ENCODE measurements at places on chromosomes 16 and 17.

DNA sequence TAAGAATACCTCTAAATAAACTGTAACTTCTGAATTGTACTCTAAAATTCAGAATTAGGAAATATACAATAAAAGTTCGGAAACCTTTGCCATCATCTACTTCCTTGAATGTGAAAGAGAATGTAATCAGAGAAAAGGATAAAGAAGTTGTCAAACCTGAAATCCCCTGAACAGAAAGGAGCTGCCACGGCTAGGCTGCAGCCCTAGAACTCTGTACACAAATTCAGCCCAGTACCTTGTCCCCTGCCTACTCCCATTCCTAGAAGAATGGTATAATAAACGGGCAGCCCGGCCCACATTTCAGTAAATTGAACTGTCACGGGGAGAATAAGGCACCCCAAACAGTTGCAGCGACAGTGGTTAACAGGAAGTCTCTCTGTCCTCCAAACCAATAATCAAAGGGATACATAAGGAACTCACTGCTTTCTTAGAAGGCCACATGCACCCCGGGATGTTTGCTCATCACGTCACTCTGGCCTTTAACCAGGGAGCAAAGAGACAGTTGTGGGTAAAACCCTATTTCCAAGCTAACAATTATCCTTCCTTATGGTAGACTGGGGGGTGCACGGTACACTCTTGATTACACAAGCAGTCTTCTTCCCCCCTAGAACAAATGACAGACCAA, 24.3 kb upstream of the RFFL start:
- no peak for DNase-seq

DNA sequence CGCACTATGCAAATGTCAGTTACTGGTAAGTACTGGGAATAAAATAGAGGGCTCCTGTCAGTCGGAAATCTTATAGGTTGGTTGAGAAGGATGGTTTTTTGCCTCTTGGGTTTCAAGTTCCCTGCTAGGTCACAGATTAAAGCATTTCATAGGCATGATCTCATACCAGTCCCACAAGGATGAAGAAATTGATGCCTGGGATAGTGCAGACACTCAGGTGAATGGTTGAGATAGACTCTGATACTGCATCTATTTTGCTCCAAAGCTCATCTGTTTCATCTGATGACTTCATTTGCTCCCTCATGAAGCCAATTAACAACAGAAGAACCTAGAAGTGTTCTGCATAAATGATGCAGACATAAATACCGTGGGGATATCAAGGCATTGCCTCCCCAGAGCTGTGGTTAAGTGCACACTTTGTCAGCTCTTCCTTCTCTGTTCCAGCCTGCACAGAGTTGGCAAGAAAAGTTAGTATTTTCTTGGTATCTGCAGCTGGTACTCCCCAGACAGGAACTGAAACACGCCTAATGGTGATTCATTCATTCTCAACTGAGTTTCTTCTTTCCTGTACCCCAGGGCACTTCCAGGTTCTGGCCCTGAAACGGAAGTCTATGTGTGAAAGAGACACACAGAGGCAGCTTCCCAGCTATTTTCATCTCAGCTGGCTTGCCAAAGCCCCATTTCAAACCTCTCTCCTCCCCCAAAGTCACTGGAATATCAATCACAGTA, 418.3 kb upstream of the SALL1 start:
- DNase-seq = no peak

DNA sequence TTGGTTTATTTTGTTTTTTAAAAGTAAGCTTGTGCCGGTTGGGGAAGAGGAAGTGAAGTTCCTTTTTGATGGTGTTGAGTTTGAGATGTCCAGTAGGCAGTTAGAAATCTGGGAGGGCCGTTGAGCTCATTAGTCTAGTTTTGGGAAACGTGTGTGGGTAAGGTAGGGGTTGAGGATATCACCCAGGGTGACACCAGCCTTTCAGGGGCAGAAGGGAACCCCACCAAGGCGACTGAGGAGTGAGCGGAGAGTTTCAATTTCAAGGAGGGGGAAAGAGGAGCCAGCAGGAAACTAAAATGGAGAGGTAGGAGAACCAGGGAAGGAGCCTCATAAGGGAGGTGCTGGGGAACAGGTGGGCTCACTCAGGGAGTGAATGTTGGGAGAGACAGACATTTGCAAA, 22.7 kb downstream of the HAPSTR1 start:
- no peak for DNase-seq

DNA sequence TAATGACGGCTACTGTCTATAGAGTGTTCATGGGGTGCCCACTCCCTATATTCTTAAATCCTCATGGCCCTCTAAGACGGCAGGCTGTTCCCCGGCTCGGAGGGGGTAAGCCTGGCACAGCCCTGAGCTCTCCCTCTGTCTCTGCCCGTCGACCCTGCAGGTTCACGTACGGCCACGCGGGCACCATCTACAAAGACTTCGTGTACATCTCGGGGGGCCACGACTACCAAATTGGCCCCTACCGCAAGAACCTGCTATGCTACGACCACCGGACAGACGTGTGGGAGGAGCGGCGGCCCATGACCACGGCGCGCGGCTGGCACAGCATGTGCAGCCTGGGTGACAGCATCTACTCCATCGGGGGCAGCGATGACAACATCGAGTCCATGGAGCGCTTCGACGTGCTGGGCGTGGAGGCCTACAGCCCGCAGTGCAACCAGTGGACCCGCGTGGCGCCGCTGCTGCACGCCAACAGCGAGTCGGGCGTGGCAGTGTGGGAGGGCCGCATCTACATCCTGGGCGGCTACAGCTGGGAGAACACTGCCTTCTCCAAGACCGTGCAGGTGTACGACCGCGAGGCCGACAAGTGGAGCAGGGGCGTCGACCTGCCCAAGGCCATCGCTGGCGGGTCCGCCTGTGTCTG, 13.2 kb downstream of the KLHL36 start:
- DNase-seq = no peak

DNA sequence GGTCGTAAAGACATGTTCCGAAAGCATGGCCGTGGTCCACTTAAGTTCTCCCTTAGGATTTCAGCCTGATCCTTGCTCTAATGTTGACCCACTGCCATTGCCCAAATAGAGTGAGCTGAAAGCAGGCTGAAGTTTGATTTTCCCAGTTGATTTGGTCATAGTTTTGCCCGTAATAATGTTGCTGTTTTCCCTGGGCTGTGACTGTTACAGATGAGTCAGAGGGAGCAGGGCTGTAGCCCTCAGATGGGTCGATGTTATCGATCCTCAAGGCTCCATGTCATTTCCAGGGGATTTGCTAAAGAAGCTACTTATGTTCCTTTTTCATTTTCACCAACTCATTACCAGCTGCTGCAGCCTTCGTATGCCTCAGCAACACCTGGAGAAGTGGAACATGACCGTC, 169.0 kb upstream of the ZFHX3 start:
- no peak for DNase-seq

GRCh38 chr16:69318911-69319289, 7.8 kb downstream of the VPS4A start:
- DNase-seq = no peak

Data from retinal pigment epithelial cell (primary cell).